Motor neuron (in vitro differentiated cells): ENCODE measurements at places on chromosomes 13 and 19. TPM values are rescaled to one million over a fixed set of nuclear protein-coding genes. Genes with fewer than 3 reads are reported as not detected.
A peak's percentile ranks its signal among the peaks of the same experiment; 100 is the strongest.

Gene HSD17B14
- total RNA-seq: 4.2 and 6.2 TPM in 2 replicates

Gene PSG2
- not detected in 2 replicates for total RNA-seq

Gene TBC1D4
- total RNA-seq: 7.0 and 7.6 TPM in 2 replicates

Gene C19orf38
- total RNA-seq: 1.4 and 2.6 TPM in 2 replicates

Gene NLRP4
- total RNA-seq: not detected in 2 replicates

Gene CALR3
- 0.16 and 0.31 TPM in 2 replicates for total RNA-seq

DNA sequence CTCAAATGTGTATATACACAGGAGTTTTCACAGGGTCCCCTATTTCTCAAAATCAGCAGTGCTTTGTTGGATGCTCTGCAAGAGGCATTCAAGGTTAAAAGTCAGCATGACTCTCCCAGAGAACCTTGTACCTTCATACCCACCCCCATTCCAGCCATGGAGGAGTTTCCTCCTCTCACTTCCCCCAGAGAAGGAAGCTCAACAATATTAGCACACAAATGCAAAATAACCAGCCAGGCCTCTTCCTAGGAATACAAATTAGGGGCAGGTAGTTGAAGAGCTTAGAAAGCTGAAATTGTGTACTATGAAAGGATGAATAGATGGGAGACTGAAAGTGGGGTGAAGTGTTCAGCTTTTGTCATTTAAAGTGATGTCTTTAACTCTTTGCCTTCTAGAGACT, 43.8 kb downstream of the SPRY2 start:
- no peak for ATAC-seq

- ATAC-seq: peak; percentile 95
Observed at GRCh38 chr13:21723807-21724505, 53.1 kb downstream of the FGF9 start.

GRCh38 chr13:74726206-74726605, 592.0 kb upstream of the KLF12 start:
- no peak for ATAC-seq

DNA sequence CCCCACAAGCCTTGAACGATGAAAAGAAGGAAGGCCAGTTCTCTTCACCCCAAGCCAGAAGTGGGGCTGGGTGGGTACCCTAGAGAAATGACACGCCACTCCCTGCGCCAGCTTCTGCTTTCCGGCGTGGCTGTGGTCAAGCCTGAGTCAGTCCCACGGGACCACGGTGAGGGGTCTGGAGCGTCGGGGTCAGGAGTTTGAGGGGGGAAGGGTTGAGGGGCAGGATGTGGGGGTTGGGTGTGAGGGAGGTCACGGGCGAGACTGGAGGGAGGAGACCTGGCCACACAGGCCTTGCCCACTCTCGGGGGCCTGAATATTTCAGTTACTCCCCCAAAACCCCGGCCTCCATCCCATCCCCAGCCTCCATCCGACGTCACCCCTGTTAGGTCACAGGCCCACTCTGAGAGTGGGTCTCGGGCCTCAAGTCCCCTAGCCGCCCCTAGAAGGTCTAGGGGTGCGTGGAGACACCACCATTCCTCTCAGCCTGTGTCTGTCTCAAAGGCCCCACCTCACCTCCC, 500 bp upstream of the IFI30 start:
- ATAC-seq: no peak

- ATAC-seq: no peak
Observed at GRCh38 chr13:24860770-24861169, 96.8 kb downstream of the RNF17 start.

DNA sequence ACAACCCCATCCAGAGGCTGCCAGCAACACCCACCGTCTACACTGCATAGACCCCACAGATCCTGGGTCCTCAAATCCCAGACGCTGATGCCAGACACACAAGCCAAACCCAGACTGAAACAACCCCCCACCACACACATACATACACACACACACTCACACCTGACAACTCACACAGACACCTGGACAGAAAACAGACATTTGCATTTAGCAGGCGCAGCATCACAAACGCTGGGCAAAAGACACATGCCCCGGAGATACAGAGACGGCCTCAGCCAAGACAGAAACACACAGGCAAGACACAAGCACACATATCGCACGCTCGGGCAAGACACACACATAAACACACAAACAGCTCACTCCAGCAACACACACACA, 1.3 kb downstream of the BBC3 start:
- no peak for ATAC-seq

DNA sequence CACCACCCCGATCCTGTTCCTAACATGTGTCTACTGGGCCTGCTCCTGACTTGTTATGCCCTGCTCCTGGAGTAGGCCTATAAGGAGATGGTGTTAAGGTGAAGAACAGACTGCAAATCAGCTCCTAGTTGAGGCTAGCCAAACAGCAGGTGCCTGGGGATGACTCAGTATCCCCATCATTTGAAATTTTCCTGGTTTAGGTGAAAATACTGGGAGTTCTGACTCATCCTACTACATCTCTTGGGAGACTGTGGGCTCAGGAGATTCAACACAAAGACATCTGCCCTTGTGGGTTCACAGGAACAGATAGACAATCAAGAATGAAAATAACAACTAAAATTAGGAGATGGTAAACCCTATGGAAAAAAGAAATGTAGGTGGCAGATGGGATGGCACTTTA, 41.2 kb downstream of the BRD4 start:
- ATAC-seq: no peak

DNA sequence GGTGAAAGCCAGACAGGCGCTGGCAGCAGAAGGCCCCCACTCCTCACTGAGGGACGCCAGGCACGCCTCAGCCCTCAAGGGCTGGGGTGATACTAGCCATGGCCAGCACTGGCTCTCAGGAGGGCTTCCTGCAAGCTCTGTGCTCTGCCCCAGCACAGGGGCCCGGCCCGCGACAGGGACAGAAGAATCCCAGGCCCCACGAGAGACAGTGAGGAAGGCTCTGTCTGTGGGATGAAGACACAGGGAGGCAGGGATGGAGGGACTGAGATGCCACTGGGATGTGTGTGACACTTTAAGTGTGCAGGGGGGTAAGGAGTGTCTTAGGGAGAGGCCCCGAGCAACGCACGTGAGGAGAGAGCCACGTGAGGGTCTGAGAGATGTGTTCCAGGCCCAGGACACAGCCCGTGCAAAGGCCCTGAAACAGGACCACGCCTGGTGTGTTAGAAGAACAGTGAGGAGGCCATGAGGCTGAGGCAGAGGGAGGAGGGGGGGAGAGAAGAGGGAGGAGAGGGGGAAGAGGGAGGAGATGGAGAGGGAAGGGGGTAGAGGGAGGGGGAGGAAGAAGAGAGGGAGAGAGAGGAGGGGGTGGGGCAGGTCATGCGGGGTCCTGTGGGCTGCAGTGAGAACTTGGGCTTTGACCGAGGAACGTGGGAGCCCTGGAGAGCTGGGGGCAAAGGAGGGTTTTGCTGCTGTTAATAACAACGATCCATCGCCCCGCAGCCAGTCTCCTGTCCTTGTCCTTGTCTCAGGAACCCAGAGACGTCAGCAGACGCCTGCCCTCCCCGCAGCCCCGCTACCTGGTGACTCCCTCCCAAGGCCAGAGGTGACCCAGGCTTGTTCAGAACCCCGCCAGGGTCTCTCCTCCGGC, 7.2 kb downstream of the RPL36 start:
- no peak for ATAC-seq

DNA sequence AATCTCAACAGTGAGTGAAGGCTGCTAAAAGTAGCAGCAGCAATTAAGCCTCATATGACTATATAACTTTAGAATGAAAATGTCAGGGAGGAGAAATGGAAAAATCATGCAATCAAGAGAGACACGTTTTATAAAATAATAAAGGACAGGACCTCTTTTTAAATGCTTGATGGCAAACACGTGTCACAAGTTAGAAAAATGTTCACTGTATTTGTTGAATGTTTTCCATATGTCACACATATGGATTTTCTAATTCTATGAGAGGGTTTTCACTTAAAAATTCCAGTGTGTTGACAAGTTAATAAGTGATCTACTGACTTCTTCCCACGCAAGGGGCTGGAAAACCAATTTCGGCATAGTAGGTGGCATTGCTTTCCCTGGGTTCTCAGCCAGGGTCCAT, 27.7 kb upstream of the KCTD12 start:
- ATAC-seq: no peak

DNA sequence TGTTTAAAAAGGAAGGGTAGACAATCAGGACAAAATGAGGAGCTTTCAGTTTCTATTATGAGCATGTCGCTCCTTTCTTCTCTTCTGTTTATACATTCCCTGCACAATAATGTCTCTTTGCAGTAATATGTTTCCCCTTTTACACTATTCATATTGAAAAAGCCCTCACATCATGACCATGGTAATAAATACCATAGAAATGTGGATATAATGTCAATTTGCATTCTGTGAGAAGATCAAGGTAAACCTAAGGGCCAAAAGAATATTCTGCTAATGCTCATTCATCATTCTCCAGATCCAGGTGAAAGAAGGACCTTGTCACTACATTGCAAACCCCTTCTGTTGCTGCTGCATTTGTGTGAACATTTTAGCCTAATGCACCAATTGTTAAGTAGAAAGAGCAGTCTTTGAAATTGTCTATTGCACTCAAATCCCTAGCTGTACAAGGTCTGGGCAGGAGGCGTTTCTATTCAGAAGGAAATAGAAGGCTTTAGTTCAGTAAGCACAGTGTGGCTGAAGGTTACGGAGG, 117.6 kb upstream of the SOX21 start:
- peak; percentile 37 for ATAC-seq

GRCh38 chr13:76383676-76384461, 502.3 kb downstream of the KCTD12 start:
- ATAC-seq: no peak

DNA sequence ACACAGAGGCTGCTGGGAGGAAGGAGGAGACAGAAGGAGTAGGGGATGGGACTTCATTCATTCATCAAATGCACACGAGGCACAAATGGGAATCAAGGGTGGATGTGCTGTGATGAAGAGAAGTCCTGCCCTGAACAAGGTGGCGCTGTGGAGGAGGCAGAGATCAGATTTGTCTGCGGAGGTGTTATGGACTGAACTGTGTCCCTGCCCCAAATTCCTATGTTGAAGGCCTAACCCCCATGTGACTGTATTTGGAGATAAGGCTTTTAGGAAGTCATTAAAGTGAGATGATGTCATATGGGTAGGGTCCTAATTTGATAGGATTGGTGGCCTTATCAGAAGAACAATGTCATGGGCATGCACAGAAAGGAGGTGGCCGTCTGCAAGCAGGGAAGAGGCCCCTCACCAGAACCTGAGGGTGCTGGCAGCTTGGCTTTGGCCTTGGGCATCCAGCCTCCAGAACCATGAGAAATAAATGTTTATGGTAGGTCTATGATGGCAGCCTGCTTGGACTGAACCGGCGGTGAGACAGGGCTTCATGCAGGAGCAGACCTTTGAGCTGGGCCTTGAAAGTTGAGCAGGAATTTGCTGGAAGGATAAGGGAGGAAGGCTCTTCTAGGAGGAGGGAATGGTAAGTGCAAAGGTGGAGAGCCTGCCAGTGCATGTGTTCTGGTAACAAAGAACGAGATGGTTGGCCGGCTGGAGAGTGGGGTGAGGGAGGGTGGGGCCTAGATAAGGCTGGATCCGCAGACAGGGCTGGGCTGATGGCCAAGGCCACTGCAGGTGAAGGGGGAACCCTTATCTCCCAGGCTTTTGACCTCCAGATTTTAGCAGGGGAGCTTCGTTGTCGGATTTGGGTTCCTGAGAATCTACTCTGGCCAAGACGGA, 2.7 kb upstream of the CEBPA start:
- no peak for ATAC-seq
